ENCODE measurements at places on chromosomes 3 and 15. TPM values are rescaled to one million over a fixed set of nuclear protein-coding genes. Genes with fewer than 3 reads are reported as not detected.

DNA sequence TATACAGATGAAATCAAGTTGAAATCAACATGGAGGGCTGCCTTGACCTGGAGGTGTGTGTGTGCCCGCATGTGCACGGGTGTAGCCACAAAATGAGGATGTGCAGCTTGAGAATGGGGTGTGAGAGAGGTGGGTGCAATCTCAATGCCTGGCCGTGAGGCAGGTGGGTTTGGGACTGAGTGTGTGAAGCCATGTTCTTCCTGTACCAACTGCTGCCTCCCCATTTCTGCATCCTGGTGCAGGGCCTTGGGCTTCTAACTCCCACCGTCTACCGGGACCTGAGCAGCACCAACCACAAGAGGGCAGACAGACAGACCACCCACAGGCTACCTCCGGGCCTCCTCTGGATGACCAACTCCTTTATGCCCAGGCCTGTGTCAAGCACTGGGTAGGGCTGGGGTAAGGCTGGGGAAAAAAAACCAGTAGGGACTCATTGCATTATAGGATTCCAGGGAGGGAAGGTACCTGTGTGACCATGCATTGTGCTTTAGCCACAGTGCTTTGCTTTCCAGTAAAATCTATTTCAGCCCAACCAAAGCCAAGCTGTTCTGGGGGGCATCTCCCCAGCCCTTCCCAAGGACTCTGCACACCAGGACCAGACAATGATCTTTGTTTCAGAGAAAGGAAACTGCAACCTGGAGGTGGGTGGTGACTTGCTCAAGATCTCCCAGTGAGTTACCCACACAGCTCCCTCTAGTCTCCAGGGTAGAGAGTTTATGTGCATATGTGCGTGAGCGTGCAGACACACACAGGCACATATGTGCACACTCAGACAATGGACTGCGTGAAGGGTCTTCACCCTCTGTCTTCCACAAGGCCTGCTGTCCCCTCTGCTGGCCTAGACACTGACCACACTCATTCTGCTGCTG is 162.2 kb upstream of the TLE3 start:
- H3K27me3 ChIP-seq: no peaks in the 10 kb centered on the region
- DNase-seq: no peak
- no peak overlapping the region for H3K27ac ChIP-seq
- H3K36me3 ChIP-seq: no peaks in the 10 kb centered on the region
- H3K4me1 ChIP-seq: no peaks in the 10 kb centered on the region
- no peak overlapping the region for H3K4me3 ChIP-seq

Gene MAP2K5
- total RNA-seq: 17.6 TPM

Gene SLC22A13
- 1.3 TPM for total RNA-seq

- H3K36me3 ChIP-seq: no peaks in the 10 kb centered on the region
- H3K4me3 ChIP-seq: no peak overlapping the region
- no peak overlapping the region for H3K27ac ChIP-seq
Measured at GRCh38 chr15:60970246-60971170, 258.6 kb downstream of the RORA start.

Gene MRAS
- total RNA-seq: 46.3 TPM

GRCh38 chr3:45067941-45068340 is 41.8 kb downstream of the CLEC3B start:
- H3K27ac ChIP-seq: no peak overlapping the region
- no peak for DNase-seq
- H3K4me3 ChIP-seq: no peak overlapping the region
- H3K27me3 ChIP-seq: no peaks in the 10 kb centered on the region
- no peaks in the 10 kb centered on the region for H3K36me3 ChIP-seq
- no peaks in the 10 kb centered on the region for H3K4me1 ChIP-seq

- H3K4me1 ChIP-seq: no peaks in the 10 kb centered on the region
- no peaks in the 10 kb centered on the region for H3K36me3 ChIP-seq
- no peak overlapping the region for H3K27ac ChIP-seq
- DNase-seq: peak; percentile 71
- H3K4me3 ChIP-seq: no peak overlapping the region
- H3K27me3 ChIP-seq: no peaks in the 10 kb centered on the region
Measured at GRCh38 chr3:46995901-46996562, 16.6 kb downstream of the NBEAL2 start.

DNA sequence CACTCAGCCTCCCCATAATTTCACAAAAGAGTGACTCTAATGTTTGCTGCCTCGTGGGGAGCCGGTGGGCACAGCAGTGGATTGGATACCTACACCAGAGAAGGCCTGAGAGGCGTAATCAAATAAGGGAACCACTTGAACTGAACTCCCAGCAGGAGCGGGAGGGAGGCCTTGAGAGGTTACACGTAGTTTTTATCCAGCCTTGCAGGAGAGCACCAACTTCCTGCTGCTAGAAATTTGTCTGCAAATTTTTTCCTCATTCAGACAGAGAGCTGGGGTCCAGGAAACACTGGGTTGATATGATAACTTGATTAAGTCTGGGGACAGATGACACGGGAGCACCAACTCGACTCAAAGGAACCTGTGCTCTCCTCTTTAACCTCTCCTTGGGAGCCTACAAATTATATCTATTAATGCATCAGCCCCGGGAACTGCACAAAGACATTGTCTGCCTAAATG is 69.8 kb downstream of the HES1 start:
- no peak overlapping the region for H3K4me3 ChIP-seq
- H3K27ac ChIP-seq: no peak overlapping the region
- H3K4me1 ChIP-seq: no peaks in the 10 kb centered on the region
- no peak for DNase-seq

DNA sequence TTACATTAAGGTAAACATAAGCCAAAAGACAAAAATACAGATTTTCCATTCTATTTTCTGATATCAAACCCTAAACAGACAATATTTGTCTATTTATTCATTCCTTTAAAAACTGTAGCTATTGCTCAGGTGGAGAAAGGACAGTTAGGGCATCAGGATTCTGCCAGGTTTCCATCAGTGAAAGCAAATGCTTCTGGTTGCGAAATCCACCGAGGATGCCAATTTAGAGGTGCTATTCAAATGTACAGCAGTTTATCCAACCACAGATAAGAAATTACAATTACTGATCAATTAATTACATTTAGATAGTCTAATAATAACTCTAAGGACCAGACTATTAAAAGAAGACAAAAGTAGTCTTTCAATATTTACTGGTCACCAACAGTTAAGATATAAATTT is 3.9 kb downstream of the TOMM70 start:
- H3K27me3 ChIP-seq: no peaks in the 10 kb centered on the region
- no peaks in the 10 kb centered on the region for H3K4me1 ChIP-seq
- H3K27ac ChIP-seq: no peak overlapping the region
- no peak for DNase-seq

GRCh38 chr3:22617372-22617771 is 585.8 kb upstream of the UBE2E2 start:
- no peak overlapping the region for H3K4me3 ChIP-seq
- no peaks in the 10 kb centered on the region for H3K27me3 ChIP-seq
- DNase-seq: no peak
- H3K27ac ChIP-seq: no peak overlapping the region
- H3K36me3 ChIP-seq: no peaks in the 10 kb centered on the region
- no peaks in the 10 kb centered on the region for H3K4me1 ChIP-seq

DNA sequence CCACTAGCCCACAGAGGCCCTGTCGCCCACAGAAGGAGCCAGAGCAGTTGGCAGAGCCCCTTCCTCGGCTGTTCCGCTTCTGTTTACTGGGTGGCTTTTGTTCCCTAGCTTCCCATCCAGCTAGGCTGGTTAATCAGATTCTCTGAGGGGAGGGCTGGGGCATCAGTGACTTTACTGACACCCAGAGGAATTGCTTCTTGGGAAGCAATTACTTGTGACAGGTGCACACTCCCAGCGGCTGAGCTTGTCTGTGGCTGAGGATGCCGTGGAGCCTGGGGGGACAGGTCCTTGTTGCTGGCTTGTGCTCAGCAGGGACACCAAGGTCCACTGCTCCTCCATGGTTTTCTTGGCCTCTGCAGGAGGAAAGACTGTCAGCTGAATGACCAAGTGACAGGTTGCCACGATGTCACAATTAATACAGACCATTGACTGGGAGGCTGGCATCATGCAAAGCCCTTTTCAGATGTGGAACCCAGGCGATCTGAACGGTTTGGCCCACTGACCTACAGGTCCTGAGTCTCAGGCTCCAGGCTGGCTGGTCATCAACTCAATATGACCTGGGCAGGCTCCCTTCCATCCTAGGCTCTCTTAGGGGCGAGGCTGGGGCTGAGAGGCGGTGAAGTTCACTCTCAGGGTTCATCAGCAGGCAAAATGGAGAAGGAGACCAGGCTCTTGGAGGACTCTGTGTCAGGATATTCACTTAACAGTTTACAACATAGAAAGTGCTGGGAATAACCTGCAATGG is 31.8 kb upstream of the SFMBT1 start:
- no peaks in the 10 kb centered on the region for H3K27me3 ChIP-seq
- H3K4me3 ChIP-seq: no peak overlapping the region
- peak; percentile 33 for DNase-seq
- no peak overlapping the region for H3K27ac ChIP-seq
- no peaks in the 10 kb centered on the region for H3K36me3 ChIP-seq

DNA sequence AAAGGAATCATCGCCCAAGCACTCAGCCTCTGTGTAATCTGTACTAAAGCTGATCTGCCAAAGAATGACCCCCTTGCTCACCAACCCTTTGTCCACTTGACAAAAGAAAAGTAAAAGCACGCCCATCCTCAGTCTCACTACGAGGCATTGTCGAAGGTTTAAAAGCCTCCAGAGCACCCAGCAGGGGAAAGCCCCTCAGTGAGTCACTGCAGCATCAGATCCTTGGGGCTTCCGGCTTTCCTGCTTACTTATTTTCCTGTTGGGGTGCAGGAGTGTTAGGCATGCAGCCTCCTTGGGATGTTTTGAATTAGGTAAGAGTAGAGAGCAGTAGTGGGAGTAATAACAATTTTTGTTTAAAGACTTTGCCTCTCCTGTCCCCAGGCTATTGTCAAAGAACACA is 216.1 kb downstream of the MTHFS start:
- H3K4me1 ChIP-seq: no peaks in the 10 kb centered on the region
- H3K27ac ChIP-seq: no peak overlapping the region
- no peak overlapping the region for H3K4me3 ChIP-seq
- no peaks in the 10 kb centered on the region for H3K36me3 ChIP-seq
- DNase-seq: no peak

GRCh38 chr15:70245932-70246622 is 148.4 kb upstream of the TLE3 start:
- H3K27me3 ChIP-seq: no peaks in the 10 kb centered on the region
- no peak overlapping the region for H3K4me3 ChIP-seq
- no peak overlapping the region for H3K27ac ChIP-seq
- no peaks in the 10 kb centered on the region for H3K36me3 ChIP-seq
- peak; percentile 77 for DNase-seq

DNA sequence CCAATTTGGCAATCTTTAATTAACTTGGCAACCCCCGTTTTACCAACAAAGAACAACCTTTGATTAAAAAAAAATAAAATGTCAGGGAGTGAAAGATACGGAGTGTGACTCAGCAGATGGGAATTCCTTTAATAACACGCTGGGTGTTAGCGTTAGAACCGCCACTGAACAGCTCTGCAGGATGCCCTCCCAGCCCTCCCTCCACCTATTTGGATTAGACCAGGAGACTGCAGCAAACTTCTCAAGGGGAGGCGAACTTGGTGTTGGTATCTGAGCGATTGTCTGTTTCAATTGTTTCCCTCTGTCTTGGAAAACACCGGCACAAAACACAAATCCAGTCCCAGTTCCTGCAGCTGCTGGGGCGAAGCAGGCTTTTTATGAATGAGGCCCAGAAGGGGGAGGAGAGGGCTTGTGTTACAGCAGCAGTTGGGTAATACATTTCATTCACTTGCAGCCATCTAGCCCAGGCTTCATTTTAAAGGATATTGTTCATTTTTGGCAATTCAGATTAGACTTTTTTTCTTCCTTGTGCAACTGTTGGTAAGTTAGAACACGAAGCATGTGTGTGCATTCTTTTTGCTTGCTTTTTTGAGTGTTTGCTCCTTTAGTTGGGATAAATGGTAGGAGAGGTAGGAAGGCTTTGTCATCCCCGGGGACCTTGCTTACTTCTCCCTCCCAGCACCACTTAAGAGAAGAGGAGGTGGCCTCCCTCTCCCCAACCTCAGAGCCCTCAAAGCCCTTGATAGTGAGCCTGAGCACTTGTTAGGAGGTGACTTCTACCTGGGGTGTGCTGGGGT is 152.3 kb downstream of the IGF1R start:
- no peak for DNase-seq
- H3K4me3 ChIP-seq: no peak overlapping the region
- H3K36me3 ChIP-seq: no peaks in the 10 kb centered on the region
- no peaks in the 10 kb centered on the region for H3K27me3 ChIP-seq
- peaks cover 24% of the 10 kb centered on the region for H3K4me1 ChIP-seq
- peak overlapping the region; percentile 21 for H3K27ac ChIP-seq

GRCh38 chr3:127264292-127264691 is 23.6 kb downstream of the PRR20G start:
- H3K4me1 ChIP-seq: no peaks in the 10 kb centered on the region
- no peak overlapping the region for H3K4me3 ChIP-seq
- DNase-seq: no peak
- H3K27ac ChIP-seq: no peak overlapping the region
- no peaks in the 10 kb centered on the region for H3K36me3 ChIP-seq

GRCh38 chr15:38647683-38648082 is 83.1 kb upstream of the RASGRP1 start:
- no peak for DNase-seq
- no peak overlapping the region for H3K4me3 ChIP-seq
- no peaks in the 10 kb centered on the region for H3K27me3 ChIP-seq
- H3K36me3 ChIP-seq: no peaks in the 10 kb centered on the region
- no peaks in the 10 kb centered on the region for H3K4me1 ChIP-seq

GRCh38 chr3:69490235-69490634 is 104.3 kb upstream of the FRMD4B start:
- no peak for DNase-seq
- peaks cover 9% of the 10 kb centered on the region for H3K4me1 ChIP-seq
- no peaks in the 10 kb centered on the region for H3K27me3 ChIP-seq
- no peak overlapping the region for H3K27ac ChIP-seq

- no peak overlapping the region for H3K27ac ChIP-seq
- no peaks in the 10 kb centered on the region for H3K27me3 ChIP-seq
- H3K4me3 ChIP-seq: no peak overlapping the region
- DNase-seq: no peak
- no peaks in the 10 kb centered on the region for H3K4me1 ChIP-seq
Measured at GRCh38 chr3:102714567-102714966, 279.8 kb downstream of the ZPLD1 start.

DNA sequence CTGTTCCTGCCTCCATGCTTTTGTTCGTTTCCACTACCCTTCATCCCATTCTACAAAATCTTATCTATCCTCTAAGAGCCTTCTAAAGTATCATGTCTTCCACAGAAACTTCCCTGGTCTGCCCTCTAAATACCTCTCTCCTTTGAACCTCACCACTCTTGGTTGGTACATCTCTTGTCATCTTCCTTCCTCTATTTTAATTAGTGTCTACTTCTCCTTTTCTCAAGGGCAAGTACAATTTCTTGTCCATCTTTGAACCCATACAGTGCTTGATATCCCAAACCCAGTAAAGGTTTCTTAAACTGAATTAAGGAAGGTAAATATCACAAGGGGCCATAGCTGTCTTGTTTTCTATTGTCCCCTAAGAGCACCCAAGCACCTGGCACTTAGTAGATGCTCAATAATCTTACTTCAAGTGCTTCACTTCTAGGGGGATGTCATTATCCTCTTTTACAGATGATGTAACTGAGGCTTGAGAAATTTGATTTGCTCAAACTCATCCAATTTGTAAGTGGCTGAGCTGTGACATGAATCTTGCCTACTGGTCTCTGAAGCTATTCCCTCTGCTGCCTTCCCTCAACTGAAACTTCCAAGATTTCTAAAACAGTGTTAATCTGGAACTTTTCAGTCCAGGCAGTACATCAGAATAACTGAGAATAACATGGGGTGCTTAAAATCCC is 2.6 kb upstream of the DAPK2 start:
- H3K27me3 ChIP-seq: no peaks in the 10 kb centered on the region
- DNase-seq: no peak
- H3K4me3 ChIP-seq: no peak overlapping the region
- no peaks in the 10 kb centered on the region for H3K36me3 ChIP-seq
